ENCODE measurements at places on chromosomes 1 and 21.
A peak's percentile ranks its signal among the peaks of the same experiment; 100 is the strongest.

DNA sequence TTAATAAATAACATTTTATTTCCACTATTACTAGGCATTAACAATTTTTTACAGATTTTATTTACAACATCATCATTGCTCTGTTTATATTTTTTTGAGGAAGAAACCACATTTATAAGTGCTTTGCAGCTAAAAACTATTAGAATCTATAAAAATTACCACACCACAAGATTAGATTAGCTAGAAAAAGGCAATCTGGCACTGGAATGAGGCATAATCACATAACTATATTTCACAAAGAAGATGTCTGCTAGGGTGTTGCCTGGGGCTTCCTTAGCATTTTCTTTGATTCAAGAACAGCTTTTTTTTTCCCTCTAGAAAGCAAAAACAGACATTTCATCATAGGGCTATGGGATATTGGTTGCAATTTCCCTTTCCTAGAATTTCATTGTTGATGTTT lies 2169.2 kb downstream of the MRPL39 start:
- DNase-seq = no peak

DNA sequence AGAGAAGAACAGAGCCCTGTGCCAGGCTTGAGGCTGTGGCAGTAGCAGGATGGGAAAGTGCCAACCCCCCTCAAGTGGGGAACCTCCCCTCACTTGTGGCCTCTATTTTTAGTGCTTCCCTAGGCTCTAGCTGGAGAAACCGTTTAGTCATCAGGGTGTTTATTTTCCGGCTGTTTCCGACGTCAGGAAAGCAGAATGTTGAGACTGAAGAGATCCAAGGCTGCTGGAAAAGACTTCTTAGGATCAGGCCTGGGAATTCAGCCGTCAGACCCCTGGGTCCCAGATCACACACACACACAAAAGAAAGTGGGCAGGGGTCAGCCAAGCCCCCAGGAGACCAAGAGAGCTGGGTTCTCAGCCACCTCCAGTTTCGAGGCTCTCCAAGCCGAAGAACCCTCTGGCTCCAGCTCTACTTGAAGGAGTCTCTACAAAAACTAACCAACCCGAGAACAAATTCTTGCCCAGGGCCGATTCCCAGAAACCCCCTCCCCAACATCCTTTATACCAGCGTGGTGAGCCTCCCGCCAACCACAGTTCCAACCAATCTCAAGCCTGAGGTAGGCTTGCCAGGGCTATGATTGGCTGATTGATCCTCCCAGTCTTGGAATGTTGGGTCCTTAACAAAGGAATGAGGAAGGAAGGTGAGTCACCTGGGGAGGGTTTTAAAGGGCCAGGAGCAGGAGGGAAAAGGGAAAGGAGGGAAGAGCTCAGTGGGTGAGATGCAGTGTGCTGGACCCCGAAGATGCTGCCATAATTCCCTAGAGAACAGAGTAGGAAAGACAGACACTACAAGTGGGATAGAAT lies 2.5 kb upstream of the MEF2D start:
- peak; percentile 89 for DNase-seq

GRCh38 chr21:29737186-29737585 lies 202.6 kb downstream of the GRIK1 start:
- no peak for DNase-seq

DNA sequence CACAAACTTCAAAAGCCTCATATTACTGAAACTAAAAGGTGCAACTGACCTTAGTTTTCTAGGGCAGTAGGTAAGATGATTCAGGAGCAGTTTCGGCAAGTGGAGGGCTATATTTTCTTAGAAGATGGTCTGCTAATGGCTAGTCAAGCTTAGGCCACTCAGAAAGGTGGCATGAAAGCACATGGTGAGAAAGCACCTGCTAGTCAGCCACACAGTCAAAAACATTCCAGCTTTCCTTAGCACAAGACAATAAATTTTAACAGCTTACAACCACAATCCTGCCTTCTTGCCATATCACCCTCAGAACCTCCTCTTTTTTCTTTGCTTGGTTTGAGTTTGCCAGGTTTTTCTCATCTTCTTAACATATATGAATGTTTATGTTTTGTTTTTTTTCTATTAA lies 81.1 kb upstream of the SLFNL1 start:
- DNase-seq = no peak

- no peak for DNase-seq
Observed at GRCh38 chr1:88502886-88503285, 181.2 kb upstream of the PKN2 start.

- no peak for DNase-seq
Observed at GRCh38 chr21:29149808-29150425, 19.5 kb downstream of the MAP3K7CL start.

DNA sequence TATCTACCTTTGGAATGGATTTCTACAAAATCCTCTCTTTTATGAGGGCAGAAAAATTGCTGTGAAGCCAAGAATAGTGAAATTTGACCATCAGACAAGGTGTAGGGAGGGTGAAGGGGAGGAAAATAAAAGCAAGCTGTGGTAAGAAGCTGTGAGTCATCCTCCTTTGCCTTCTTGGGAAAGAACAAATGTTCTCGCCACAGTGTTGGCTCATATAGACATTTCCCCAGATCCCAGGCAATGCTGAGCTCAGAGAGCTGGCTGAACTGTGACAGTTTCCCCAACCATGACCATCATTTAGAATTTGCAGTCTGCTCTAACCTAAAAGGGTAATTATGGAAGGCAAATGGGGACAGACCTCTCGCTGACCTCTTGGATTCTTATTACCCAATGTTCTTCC lies 235.4 kb downstream of the PBX1 start:
- peak; percentile 56 for DNase-seq

GRCh38 chr1:237507005-237507404 lies 383.7 kb downstream of the ZP4 start:
- no peak for DNase-seq

- no peak for DNase-seq
Observed at GRCh38 chr1:72023063-72023930, 259.0 kb downstream of the NEGR1 start.

Measured in RCC 7860 (cell line).